ENCODE measurements at places on chromosomes 5 and 9.

DNA sequence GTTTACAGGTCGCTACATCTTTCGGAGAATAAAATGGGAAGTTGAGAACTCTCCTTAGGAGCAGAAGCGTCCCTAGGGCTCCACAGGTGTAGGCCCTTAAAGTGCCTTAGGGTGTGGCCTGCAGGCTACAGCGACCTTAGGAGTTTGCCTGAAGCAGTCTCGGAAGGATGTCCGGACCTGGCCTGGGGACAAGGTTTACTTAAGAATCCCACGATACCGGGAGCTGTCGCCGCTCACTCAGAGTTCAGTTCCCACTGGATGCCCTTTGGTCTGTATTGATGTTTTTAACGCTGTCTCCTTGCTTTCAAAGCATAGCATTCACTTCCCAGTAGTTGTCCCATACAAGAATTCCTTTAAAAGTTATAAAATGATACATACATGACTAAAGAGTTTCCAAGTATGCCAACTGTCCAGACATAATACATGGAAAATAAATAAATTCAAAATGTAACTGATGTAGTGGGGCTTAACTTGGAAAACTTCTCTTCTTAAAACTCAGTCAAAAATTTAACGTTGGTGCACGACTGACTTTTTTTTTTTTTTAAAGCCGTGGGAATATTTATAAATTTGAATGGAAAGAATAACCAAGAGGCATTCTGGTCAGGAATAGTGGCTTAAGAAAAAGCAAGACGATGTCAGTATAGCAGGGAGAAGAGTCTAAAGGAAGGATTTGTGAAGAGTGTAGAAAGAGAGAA lies 848 bp downstream of the RAD50 start:
- peak; percentile 12 for DNase-seq

DNA sequence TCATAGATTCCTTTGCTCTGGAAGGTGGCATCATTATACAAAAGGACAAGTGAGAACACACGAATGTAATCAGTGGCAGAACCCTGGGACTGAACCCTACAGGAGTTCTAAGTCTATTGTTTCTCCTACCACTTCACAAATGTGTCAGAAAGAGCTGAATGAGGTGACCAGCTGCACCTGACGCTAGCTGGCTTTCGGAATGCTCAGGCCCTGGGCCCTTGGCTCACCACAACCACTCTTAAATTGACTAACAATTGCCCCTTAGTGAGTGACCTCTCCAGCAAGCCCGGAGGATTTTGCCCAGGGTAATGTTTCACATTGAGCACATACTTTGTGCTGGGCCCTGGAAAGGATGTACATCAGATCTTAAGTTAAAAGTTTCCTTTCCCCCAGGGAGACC lies 41.2 kb upstream of the ABCA1 start:
- no peak for DNase-seq

GRCh38 chr5:1165864-1166263 lies 35.5 kb upstream of the SLC6A19 start:
- DNase-seq, result no peak

DNA sequence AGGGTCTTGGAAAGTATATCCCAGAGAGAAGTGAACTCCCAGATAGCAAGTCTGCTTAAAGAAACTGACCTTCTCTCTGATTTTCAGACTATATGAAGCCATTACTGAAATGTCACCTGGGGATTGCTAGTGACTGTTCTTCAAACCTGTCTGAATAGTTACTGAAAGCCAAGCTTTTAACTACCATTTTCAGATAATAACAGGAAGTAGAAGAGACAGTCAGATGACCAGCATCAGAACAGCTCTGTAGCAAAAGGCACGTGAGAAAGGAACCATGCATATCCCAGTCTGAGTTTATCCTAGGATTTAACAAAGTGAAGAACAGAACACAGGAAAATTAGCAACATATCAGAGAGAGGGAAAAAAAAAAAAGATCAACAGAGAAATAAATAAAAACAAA lies 74.9 kb upstream of the SELENOP start:
- no peak for DNase-seq

- no peak for DNase-seq
Measured at GRCh38 chr5:138503487-138504270, 38.4 kb downstream of the EGR1 start.

DNA sequence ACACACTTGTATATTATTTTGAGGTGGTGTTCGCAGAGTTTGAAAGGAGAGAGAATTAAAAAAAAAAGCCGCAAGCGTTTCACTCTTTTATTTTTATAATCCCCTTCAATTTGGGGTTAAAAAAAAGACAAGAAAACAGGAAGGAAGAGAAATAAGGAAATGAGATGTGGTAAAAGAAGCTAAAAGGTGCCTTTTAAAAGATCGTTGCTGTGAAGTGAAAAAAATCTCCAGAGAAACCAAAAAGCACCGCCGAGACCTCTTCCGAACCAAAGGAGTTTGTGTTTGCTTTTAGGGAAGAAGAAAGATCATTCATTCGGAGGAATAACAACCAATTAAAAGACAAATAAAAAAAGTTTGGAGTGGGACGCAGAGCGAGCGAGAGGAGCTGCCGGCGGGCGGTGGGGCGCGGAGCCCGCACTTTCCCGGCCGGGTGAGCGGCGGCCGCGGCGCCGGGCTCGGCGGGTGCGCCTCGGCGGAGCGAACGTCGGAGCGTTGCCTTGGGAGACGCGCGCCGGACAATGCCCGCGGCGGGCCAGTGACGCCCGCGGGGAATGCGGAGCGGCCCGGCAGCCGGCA lies 355 bp downstream of the TLE4 start:
- peak; percentile 8 for DNase-seq

DNA sequence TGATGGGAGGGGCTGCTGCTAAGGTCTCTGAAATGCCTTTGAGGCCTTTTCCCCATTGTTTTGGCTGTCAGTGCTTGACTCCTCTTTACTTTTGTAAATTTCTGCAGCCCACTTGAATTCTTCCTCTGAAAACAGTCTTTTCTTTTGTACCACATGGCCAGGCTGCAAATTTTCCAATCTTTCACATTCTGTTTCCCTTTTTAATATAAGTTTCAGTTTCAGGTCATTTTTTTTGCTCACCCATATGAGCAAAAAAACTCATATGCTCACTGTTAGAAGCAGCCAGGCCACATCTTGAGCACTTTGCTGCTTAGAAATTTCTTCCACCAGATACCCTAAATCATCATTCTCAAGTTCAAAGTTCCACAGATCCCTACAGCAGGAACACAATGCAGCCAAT lies 234.6 kb upstream of the ADRA1B start:
- no peak for DNase-seq

GRCh38 chr9:19554529-19554928 lies 145.7 kb downstream of the ACER2 start:
- DNase-seq, result no peak

- DNase-seq, result no peak
Measured at GRCh38 chr5:43141211-43141610, 20.5 kb downstream of the ZNF131 start.

- DNase-seq, result peak; percentile 44
Measured at GRCh38 chr5:34898258-34898895, 16.9 kb downstream of the RAD1 start.

GRCh38 chr5:17127743-17128231 lies 89.6 kb upstream of the BASP1 start:
- DNase-seq, result no peak

DNA sequence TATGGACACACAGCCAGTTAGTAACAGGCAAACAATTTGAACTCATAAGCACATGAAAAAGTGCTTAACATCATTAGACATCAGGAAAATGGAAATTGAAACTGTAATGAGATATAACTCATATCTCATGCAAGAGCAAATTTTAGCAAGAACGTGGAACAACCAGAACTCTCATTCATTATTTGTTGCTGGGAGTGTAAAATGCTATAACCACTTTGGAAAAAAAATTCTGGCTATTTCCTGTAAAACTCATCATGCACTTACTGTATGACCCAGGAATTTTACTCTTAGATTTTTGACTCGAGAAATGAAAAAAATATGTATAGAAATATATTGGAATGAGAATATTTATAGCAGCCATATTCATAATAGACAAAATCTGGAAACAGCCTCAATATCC lies 205.7 kb upstream of the PUM3 start:
- no peak for DNase-seq

DNA sequence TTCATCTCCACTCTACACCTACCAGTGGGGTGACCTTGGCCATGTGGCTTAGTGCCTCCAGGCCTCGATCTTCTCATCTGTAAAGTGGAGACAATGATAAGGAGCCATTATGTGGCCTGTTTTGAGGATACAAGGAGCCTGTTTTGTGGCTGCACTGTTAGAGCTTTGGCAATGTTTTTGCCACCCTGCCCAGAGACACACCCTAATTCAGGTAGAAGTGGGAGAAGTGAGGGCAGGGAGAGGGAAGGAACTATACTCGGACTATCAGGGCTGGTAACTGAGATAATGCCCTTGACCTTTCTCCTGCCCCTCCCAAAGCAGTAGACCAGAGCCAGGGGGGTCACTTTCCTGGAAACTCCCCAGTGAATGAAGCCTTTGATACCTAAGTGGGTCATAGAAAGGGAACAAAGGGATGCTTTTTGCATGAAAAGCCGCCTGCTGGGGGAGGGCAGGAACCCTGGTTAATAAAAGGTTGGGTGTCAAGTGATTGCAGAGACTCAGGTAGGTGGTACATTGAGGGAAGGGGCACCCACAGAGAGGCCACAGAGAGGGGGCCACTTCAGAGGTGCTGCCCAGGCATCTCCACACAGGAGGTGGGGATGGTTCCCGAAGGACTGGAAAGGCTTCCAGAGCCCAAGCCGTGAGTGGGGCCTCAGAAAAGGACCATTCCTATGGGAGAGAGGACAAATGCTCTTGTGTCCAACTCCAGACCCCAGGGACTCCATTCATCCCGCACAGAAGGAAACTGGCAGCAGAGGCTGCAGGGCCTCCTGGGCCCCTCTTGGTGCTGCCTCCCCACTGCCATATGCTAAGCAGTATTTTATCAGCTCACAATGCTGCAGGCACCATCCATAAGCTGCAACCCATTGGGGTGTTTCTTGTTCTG lies 42.3 kb upstream of the VDAC1 start:
- no peak for DNase-seq

DNA sequence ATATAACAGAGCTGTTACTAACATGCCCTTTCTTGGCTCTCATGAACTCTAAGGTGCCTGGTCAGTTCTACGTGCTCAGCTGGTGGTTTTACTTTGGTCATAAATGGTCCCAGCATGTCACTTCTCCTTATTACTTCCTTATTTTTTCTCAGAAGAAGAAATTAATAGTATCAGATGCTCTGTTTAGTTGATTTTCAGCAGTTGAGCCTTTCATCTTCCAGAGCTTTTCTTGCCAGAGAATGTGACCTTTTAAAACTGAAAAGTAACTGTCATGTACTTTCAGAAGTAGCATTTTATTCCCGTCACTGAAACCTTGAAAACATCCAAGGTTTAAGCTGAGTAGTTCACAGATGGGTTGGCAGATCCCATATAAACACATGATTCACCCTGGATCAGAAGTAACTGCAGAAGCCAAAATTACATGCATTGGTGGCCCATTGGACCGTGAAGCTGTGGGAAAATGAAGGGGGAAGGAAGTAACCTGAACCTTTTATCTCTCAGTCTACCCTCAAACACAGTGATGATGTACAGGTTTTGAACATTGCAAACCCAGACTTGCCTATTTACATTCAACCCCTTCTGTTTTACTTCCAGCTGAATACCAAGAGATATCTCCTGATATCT lies 50.5 kb downstream of the HACD4 start:
- no peak for DNase-seq

- no peak for DNase-seq
Measured at GRCh38 chr9:7121664-7122063, 363.9 kb downstream of the KDM4C start.

DNA sequence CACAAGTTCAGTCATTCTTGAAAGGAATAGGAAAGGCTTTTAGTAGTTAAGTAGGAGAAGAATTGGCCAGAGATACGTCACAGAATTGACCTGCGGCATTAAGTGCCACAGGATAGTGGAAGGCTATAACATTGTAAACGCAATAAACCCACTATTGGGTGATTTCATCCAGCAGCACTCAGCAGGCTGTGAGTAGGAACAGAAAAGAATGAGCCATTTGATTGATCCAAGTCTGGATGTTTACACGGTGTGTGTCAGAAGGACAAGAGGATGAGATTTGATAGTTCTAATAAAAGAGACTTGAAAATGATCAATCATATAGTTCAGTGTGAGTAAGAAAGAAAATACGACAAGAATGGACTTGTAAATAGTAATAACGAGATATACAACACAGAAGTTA lies 110.0 kb upstream of the MTAP start:
- no peak for DNase-seq

- no peak for DNase-seq
Measured at GRCh38 chr5:143207058-143207457, 196.4 kb downstream of the NR3C1 start.

DNA sequence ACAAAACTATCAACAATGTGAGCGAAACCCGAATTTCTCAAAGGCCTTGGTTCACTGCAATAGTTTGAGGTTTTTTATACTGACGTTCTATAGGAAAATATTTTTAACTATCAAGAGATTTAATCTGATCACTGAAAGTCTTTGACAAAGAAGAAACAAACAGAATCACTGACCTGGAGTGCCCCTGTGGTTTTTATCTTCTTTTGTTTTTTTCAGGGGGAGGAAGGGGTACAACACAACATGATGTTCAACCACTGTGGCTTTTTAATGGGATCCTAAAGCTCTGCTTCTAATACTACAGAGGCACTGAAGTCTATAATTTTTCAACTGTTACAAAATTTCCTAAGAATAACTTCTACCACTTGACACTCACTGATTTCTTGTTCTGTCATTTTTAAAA lies 185.9 kb downstream of the AP3B1 start:
- no peak for DNase-seq

DNA sequence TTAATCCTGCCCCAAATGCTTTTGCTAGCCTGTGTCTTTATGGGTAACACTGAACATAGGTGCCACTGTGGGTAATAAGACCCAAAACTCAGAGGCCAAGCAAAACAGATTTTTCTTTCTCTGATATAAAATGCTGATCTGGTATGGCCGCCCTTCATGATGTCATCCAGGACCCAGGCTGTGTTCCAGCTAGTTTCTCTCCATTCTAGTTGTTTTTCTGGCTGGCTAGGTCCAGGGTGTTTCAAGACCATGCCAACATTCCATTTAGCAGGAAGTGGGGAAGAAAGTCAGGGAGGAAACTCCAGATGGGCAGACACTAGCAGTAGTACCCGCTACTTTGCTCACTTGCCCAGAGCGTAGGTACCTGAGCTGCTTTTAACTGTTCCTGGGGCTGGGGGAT lies 183.9 kb upstream of the OTULINL start:
- DNase-seq, result no peak

DNA sequence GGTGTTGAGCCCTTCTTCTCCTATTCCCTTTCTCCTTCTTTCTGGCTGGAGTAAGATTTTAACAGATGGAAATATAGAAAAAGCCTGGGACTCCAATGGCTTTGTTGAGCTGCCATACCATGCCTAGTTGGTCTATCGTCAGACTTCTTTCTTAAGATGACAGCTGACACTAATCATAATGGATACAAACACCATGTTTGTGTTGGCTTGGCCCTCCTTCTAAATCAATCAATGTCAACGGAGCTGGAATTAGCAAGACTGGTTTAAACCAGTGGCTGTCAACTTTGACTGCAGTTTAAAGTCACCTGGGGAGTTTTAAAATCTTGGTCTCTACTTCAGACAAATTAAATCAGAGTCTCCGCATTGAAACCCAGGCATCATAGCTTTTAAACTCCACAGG lies 264.5 kb upstream of the PRR16 start:
- no peak for DNase-seq

GRCh38 chr9:27627188-27627564 lies 53.9 kb upstream of the C9orf72 start:
- DNase-seq, result no peak

Measured in effector memory CD4-positive, alpha-beta T cell (primary cell).